Testis (tissue), 5 donors: ENCODE measurements at places on chromosomes 5 and 9. TPM values are rescaled to one million over a fixed set of nuclear protein-coding genes. Genes with fewer than 3 reads are reported as not detected.

GRCh38 chr5:87243161-87243844, 24.4 kb upstream of the RASA1 start:
- no peak for DNase-seq

- DNase-seq = no peak
Measured at GRCh38 chr5:41156739-41157138, 56.6 kb downstream of the C6 start.

- no peak for DNase-seq
Measured at GRCh38 chr9:131676431-131676972, 63.4 kb downstream of the RAPGEF1 start.

GRCh38 chr9:131594906-131595665, 49.8 kb downstream of the PRRT1B start:
- no peak for DNase-seq

DNA sequence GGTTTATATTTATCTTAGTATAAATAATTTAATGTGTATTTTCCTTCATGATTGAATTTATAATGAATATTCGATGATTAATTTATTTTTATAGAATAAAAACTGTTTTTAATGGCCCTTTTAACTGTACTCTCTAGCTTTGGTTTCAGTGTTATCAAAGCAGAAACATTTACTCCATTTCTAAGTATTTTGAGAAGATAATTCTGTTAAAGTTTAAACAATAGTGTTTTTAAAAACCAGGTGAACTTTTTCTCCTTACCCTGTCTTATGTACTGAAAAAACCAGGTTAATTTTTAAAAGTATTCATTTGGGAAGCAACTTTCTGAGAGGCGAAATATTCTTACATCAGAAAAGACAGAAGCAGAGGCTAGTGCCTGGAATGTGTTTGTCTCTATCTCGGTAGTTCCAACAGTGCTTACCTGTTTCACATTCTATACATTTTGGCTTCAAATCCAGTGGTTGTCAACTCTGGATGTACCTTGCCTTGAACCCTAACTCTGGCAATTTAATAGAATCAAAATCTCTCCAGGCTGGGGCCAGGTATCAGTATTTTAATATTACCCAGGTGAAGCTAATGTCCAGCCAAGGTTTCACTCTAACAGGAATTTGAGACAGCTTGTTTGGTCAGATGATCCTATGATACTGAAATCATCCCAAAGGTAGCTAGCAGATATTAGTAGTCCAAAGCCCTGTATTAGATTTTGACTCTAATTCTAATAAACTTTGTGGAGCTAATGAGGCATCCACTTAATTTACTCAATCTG, 434.4 kb downstream of the PDE4D start:
- no peak for DNase-seq

DNA sequence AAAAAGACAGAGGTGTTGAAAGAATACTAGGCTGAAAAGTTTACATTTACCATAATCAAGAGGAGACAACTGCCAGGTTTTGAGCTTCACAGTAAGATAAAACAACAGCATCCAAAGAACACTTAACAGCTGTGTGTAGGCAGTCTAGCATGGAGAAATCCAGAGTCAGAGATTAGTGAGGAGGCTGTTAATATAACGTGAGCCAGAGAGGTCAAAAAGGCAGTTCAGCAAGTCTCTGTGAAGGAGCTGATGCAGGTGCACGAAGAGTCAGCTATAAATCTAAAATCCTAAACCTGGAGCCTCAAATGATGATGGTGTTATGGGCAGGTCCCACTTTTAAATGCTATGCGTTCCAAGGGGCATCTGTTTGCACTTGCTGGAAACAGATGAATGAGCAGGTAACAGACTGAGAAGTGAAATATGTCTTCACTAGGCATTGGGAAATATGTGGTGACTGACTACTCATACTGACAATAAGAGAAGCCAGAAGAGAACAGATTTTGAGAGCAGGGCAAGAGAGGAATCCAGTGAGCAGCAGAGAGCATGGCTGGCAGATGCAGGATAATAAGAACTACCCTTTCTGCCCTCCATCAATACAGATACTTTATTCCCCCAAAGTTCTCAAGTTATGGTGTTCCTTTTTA, 8.7 kb downstream of the APTX start:
- DNase-seq = no peak

DNA sequence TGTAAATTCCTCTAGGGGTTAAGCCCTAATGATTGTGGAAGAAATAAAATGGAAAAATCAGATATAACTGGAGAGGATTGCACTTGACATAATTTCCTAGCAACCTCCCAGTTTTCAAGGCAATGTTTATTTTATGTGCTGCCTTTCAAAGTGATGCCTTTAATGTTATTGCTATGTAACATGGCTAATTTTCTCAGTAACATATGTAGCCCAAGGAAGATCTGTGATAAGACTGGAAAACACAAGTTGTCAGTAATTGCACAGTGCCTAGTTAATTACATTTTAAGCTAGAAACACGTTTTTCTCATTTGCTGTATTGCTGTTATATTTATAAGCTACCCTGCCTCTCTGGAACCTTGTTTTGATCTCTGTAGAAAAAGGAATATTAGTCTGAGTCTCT, 49.2 kb upstream of the KCNN2 start:
- DNase-seq = no peak

GRCh38 chr5:74549384-74549783, 91.1 kb downstream of the ENC1 start:
- DNase-seq = no peak

- DNase-seq = no peak
Measured at GRCh38 chr5:173435447-173435846, 107.2 kb upstream of the STC2 start.

Gene RMRP
- 15,053 TPM for total RNA-seq

Gene NUP188
- total RNA-seq = 165 TPM

Gene CSF2
- not detected for total RNA-seq

Gene GRIA1
- 0.93 TPM for total RNA-seq

Gene SMIM33
- total RNA-seq = not detected

Gene ADAMTSL2
- 11.1 TPM for total RNA-seq
